ENCODE measurements at places on chromosomes 13 and 19.

DNA sequence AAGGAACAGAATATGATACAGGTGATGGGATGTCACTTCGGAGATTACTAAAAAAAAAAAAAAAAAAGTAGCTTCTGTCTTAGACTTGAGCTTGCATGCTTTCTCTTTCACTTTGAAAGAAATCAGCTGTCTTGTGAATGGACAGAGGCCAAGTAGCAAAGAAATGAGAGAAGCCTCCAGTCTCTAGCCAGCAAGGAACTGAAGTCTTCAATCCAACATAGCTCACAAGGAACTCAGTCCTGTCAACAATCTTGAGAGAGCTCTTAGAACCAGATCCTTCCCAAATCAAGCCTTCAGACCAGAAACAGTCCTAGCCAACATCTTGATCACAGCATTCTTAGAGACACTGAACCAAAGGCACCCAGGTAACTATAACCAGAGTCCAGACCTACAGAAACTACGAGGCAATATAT, 7.7 kb downstream of the N4BP2L2 start:
- DNase-seq: no peak

- peak; percentile 41 for DNase-seq
These were observed 15.4 kb downstream of the TLE5 start for GRCh38 chr19:3046698-3047495.

DNA sequence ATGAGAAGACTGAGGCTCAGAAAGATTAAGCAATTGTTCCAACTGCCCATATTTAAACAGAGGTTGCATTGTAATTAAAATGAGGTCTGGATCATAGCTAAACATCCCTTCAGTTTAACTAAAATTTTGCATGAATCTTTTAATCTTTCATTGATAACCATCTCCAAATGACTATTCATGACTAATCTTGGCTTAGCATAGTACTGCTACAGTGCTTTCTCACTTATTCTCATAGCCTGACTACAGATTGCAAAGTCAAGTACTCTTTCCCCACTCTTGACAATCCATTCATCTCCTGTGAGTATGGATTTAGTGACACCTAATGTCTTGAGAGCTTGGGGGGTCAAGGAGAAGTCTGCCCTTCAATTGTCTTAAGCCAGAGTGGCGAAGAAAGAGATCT, 258.4 kb downstream of the RFC3 start:
- no peak for DNase-seq

DNA sequence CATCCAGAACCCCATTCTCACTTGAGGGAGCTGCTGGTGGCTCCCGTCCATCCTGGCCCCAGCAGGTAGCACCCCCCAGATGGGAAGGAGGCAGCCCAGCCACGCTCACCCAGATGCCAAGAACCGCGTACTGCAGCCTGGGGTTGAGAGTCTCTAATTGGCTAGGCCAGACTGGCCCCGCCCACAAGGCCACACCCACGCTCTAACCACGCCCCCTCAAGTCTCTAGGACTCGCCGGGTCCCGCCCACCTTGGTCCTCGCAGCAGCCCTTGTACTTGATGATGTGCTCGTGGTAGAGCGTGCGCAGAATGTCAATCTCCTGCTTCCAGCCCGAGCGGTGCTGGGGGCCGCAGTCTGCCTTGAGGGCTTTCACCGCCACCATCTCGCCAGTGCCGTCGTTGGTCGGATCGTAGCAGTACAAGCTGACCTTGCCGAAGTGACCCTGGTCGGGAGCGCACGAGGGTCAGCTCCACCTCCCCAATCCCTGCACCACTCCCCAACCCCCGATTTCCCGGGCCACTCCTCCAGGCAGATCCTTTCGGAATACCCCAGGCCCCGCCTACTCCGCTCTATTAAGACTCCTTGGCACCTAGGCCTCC, 14.5 kb upstream of the ICAM3 start:
- no peak for DNase-seq

DNA sequence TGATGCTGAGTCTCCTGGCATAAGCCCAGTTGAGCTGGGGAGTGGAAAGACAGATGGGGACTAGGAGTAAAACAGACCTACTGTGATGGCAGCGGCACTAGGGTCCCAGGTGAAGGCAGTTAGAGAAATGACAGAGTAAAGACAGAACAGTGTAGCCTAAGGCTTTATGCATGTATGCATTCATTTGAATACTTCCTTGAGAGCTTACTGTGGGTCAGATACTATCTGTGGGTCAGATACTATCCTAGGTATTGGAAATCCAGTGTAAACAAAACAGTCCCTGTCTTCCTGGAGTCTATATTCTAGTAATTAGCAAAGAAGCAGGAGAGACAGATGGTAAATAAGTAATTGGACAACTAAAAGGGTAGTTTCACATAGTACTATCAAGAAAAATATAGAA, 73.7 kb upstream of the LRCH1 start:
- no peak for DNase-seq

GRCh38 chr13:112768795-112769481, 79.1 kb downstream of the ATP11A start:
- no peak for DNase-seq

DNA sequence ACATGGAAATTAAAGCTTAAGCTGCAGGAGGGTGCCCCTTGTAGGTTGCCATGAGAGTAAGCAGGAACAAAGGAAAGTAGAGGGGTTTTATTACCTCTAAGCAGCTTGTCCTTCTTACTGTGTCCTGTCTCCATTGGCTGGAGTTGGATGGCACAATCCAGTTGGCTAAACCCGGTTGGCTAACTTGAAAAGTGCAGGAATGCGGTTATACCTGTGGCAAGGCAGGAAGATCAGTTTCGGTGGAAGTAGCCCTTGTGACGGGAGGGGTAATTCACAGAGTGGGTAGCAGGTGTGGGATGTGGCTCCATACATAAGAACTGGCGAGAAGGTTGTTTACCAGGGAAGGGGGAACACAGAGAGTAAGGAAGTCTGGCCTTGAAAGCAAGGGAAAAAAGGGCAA, 3.2 kb downstream of the ZNF726 start:
- DNase-seq: no peak

DNA sequence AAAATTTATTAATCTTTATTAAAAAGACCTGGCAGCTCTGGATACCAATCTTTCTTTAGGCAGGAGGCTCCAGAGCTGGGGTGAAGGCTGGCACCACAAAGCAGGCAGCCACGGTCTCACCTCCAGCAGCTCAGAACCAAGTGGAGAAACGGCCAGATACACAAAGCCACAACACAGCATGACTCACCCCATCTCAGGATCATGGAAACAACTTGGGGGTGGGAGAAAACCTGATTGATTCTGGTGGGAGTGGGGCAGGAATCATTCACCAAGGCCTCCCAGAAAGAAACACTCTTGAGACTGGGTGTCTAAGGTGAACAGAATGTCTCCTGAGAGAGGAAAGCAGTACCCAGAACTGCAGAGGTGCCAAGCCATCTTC, 64.2 kb downstream of the CRYL1 start:
- DNase-seq: no peak

- no peak for DNase-seq
These were observed 7.1 kb upstream of the ERVV-2 start for GRCh38 chr19:53037101-53038097.

DNA sequence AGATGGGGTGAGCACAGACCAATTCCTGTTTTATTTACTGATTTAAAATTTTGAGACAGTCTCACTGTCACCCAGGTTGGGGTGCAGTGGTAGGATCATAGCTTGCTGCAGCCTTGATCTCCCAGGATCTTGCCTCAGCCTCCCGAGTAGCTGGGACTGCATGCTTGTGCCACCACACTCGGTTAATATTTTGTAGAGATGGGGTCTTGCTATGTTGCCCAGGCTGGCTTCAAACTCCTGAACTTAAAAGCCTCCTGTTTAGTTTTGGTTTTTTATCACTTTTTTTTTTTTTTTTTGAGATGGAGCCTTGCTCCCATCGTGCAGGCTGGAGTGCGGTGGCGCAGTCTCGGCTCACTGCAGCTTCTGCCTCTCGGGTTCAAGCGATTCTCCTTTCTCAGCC, 4.7 kb downstream of the UBA52 start:
- DNase-seq: no peak

- DNase-seq: no peak
These were observed 5.6 kb downstream of the C5AR1 start for GRCh38 chr19:47315125-47315821.

GRCh38 chr19:39270036-39270871, 2.1 kb downstream of the IFNL2 start:
- DNase-seq: no peak

DNA sequence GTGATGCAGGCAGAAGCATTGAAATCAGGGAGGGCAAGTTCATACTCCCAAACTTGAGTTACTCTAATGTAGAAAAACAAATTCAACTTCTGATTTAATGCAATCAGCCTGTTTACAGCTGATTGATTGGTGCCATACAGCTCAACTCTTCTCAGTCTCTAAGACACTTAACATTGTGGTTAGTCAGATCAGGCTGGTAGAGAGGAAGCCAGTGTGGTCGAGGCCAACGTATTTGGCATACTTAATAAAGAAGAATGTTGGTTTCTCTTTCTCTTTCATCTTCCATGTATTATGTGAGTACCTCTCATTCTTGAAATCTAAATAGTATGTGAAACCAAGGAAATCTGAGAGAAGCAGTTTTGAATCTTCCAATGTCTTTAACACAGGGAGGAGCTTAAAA, 255.0 kb upstream of the SLITRK1 start:
- DNase-seq: no peak

GRCh38 chr19:46723023-46723461, 6.1 kb upstream of the PRKD2 start:
- no peak for DNase-seq

- no peak for DNase-seq
These were observed 147.3 kb downstream of the SLC7A1 start for GRCh38 chr13:29448174-29448573.

DNA sequence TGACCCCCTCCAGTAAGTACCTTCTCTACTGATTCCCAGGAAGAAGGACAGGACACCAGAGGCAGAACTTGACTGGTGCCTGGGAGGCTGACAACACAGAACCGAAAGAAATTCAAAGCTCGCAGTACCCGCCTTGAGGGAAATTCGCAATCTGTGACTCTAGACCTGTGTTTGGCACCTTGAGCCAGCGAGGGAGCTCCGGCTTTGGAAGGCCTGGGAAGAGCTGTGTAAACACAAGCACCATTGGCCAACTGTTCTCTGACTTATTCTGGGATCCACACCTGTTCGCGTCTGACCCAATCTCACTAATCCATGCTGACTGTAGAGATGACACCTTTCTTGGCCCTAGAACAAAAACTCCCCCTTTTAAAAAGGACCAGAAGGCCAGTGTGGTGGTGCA, 50.7 kb downstream of the CEBPG start:
- DNase-seq: no peak
